Activated CD8-positive, alpha-beta memory T cell treated with anti-CD3 and anti-CD28 coated beads for 1 hour (primary cell): ENCODE measurements at places on chromosomes 5 and 9.

DNA sequence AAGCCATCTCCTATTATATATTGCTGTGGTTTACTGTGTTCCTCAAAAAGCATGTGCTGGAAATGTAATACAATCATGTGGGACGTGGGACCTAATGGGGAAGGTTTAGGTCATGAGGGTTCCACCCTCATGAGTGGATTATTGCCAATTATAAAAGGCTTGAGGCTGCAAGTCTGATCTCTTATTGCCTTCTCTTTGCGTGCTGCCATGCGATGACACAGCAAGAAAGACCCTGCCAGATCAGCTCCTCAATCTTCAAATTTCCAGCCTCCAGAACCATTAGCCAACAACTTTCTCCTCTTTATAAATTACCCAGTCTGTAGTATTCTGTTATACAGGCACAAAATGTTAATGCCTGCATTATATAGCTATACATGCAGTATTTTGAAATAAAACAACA is 45.4 kb downstream of the MARCHF11 start:
- no peak for DNase-seq

DNA sequence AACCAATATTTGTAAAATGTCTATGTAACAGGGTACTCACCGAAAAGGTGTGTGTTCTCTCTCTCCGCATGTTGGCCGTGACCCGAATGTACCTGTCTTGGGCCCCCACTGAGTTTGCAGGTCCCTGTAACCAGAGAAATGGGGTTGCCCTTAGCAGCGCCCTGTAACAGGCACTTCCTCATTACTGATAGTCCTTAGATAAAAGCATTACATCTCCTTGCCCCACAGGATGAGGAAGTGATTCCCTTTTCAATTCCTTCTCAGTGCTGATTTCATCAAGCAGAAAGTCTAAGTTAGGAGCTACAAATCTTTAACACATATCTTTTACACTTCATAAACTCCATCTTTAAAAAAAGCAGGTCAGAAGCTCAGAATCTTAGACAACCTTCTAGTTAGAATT is 15.2 kb upstream of the HMHB1 start:
- DNase-seq: no peak

DNA sequence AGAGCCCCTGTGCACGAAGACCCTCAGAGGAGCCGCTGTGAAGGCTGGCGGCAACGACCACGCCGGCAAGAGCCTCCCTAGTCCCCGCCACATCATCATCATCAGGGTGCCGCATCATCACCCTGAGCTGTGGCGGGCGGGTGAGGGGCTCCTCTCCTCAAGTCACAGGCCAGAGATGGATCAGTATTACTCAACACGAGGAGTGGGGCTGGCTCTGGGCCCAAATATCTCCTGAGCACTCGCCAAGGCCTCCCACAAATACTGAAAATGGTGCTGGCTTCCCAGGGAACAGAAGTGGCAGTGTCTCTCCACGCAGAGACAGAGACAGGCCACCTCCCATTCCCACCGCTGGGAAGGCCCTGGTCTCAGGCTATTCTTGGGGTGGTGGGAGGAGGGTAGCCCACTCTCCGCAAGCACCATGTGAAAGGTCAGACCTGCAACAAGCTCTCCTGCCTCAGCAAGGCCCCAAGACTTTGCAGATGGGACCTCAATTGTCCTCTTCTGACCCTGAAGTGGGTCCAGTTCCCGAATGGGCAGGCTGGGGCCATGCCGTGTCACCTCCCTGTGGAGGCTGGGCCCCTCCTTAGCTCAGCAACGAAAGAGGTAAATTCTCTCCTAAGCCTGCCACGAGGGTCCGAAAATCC is 39.3 kb upstream of the ZNF354A start:
- no peak for DNase-seq

- no peak for DNase-seq
These were observed 19.0 kb downstream of the CXXC5 start for GRCh38 chr5:139667001-139667729.

- DNase-seq: no peak
These were observed 321.0 kb downstream of the AGTPBP1 start for GRCh38 chr9:85420750-85421149.

GRCh38 chr5:154049636-154050035 is 10.9 kb downstream of the MFAP3 start:
- no peak for DNase-seq
